ENCODE measurements at places on chromosomes 12 and 14. TPM values are rescaled to one million over a fixed set of nuclear protein-coding genes. Genes with fewer than 3 reads are reported as not detected.

DNA sequence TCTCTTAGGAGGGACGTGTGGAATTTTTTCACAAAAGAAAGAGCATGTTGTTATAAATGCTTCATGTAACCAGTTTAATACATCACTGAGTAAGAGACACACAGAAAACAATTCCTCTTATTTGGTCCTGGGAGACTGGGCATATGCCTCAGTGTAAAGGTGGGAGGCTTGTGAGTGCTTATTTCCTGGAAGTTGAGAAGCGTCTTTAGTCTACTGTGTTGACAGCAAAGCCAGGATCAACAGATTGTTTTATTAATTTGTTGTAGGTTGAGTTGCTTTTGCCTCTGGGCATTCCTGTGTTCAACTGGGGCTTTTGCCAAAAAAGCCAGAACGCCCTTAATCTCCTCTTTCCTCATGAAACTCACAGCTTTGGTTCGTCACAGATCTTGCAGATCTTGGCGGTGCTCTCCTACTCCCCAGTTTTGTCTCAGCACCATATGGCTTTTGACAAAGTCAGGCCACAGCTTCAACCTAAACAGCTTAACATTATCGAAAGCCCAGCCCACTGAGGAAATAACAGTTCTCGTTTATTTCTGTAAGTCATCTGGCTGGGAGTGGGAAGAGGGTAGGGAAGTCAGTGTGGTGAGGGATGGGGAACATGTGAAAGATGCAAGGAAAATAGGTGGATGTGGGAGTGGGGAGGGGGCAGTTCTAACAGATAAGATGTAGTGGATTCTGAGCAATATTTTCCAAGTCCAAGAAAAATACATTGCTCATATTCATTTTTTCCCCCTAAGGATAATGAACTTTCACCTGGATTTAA, 227.2 kb downstream of the DACT1 start:
- peak; percentile 61 for DNase-seq

DNA sequence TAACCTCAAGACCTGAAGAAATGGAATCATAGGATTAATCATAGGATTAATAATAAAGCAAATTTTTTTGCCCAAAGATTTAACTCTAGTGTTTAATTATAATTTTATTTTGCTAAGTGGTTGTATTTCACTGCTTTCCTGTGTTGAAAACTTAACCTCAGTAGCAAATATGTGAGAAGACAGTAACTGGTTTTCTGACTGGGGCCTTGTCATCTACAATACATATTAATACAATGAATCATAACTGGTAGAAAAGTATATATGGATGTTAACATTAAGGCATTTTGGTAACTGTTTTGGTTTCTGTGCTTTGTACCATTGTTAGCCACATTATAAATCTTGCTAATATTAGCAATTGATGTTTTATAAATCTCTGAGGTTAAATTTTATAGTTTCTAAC, 92.2 kb downstream of the ACSS3 start:
- no peak for DNase-seq

GRCh38 chr12:24328261-24328660, 378.8 kb upstream of the SOX5 start:
- DNase-seq = no peak

DNA sequence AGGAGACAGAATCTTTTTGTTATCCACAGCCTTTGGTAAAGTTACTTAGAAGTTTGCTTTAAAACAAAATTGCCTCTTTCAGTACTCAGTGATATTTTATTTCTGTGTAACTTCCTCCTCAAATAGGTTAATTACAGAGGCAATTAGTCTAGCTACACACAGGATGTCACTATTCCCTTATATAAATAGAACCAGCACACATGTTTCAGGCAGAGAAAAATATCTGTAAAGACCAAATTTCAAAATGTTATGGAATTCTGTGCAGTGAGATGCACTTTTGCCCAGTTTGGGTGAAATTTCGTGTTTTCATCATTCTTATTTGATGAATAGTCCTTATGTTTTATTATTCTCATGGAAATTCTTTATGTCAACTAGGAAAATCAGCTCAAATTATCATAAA, 410.6 kb upstream of the SOX5 start:
- DNase-seq = no peak

- peak; percentile 95 for DNase-seq
Measured at GRCh38 chr14:75278422-75279152, at the start of gene FOS. Gene FOS, plus strand, starts transcription at chr14:75278828. Its CDS starts 155 bp downstream, at chr14:75278983.

GRCh38 chr14:52073251-52073650, 4.4 kb upstream of the NID2 start:
- DNase-seq = no peak

DNA sequence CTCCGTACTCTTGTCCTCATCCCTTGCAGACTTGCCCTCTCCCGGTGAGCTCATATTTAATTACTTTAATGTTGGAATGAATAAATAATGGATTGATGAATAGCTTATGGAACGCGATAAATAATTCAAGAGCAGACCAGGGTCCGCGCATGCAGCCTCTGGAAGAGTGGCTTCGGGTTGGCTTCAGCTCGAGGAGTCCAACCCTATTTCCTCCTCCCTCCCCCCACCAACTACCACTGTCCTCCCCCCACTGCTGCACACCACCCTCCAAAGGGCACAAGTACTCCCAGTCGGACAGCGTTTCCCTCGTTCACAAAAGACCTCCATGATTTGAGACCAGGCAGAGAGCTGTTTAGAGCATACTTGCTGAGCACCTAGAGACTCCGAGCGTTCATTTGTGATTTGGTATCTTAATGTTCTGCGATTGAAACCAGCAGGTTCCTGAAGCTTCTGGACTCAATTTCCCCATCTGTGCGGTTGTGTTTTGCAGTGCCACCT, 647 bp upstream of the SIX1 start:
- no peak for DNase-seq

GRCh38 chr14:76203086-76204001, 51.6 kb downstream of the GPATCH2L start:
- peak; percentile 89 for DNase-seq

DNA sequence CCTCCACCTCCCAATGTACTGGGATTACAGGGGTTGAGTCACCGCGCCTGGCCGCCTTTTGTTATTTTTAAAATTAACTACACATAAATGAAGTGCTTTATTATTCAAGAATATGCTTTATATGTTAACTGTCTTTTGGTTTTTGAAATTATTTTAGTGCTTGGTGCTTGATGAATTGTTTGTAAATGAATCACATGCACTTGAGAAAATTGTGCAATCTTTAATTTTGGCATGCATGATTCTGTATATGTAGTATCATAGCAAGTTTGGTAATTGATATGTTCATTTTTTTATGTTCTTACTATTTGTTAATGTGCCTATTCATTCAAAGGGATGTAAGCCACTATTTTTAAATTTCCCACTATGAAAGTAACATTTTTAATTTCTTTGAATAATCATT, 440.9 kb downstream of the NAV3 start:
- peak; percentile 28 for DNase-seq

- no peak for DNase-seq
Measured at GRCh38 chr12:110186059-110186458, 61.9 kb downstream of the IFT81 start.

DNA sequence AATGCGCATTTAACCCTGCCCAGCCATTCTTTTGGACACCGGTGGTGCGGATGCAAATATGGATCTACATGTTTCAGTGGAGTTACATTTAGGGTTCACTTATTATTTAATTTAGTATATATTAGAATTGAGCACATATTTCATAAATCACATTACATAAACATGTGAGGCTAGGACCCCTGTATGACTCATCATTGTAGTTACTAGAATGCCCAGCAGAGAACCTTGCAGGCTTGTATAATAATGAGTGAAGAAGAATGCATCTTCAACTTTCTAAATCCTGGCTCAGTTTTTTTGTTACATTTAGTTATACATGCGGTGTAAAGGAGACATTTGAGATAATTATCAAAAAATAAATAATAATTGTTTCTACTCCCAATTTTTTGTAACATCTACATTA, 369.0 kb downstream of the ATP23 start:
- DNase-seq = peak; percentile 45

GRCh38 chr12:116996621-116997020, 85.9 kb downstream of the FBXW8 start:
- no peak for DNase-seq

The FAM181A gene
- not detected for total RNA-seq

The GARIN6 gene
- total RNA-seq = not detected

The GRIN2B gene
- not detected for total RNA-seq

The ADCY6 gene
- 33.2 TPM for total RNA-seq
